Stimulated activated CD4-positive, alpha-beta T cell treated with anti-CD3 and anti-CD28 coated beads, Interleukin-12 subunit alpha, Interleukin-12 subunit beta, amount 100 ng/mL, for 24 hours (primary cell): ENCODE measurements at places on chromosomes 1 and 21.

DNA sequence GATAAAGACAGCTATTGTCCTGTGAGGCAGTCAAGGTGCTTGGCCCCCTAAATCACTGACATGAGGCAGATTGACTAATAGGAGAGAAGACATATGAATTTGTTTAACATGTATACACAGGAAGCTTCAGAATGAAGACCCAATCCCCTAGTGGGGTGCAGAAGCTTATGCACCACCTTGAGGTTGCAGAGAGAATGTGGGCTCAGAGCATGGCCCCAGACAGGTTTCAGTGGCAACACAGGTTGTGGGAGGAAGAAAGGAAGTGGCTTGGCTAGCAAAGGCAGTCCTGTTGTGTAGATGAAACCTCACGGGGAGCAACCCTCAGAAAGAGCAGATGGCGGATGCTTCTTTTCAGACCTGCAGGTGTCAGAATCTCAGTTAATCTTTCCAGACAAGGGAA is 37.0 kb upstream of the PARP1 start:
- no peak for DNase-seq

DNA sequence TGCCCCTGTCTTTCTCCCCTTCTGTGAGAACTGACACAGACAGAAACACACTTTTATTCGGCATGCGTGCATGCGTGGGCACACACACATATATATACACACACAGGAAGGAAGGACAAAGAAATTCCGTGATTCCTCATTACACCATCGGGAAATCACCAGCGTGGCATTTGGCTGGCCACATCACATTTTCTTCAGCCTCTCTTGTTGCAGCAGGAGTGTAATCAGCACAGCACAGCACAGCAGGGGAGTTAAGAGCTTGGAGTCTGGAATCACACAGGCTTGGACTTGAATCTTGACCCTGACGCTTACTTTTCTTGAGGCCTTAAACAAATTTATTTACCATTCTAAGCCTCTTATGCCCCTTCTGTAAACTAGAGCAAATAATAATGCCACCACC is 45.3 kb upstream of the EPHA8 start:
- DNase-seq: no peak

DNA sequence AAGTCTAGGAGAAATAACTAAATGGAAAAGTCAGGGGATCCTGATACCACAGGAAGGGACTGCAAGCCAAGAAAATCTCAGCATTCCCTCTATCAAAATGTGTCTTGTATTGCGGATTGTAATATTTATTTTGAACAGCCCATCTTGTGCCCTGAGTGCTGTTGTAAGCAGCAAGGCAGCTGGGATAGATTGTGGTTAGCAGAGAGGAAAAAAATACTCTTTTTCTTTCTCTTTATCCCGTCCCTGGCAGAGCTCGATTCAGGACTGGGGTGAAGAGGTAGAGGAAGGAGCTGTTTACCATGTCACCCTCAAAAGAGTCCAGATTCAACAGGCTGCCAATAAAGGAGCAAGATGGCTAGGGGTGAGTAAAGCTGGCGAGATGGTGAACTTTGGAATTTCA is 1.2 kb downstream of the RGL1 start:
- DNase-seq: no peak

GRCh38 chr1:237700181-237700580 is 190.5 kb downstream of the ZP4 start:
- no peak for DNase-seq

- no peak for DNase-seq
These were observed 61.5 kb upstream of the GJA5 start for GRCh38 chr1:147821883-147822282.

- DNase-seq: peak; percentile 60
These were observed 78.6 kb downstream of the HHAT start for GRCh38 chr1:210407207-210407886.

DNA sequence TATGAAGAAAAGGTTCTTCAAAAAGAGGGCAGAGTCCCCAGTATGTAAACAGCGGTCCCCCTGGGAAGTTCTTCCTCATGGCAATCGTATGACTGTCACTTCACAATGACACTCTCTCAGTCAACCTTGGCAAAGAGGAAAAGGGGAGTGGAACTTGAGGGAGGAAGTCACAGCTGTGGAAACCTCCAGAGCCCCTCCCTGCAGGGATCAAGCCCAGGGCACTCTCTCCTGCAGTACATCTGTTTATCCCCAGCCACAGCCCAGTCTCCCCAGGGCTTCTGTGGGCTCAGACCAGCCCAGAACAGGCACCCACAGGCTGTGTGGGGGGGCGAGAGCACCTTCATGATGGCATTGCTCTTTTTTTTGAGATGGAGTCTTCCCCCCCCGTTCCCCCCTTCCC is 2.0 kb downstream of the ATP13A2 start:
- no peak for DNase-seq

GRCh38 chr1:100308777-100309176 is 42.8 kb downstream of the RTCA start:
- DNase-seq: no peak

- DNase-seq: no peak
These were observed 58.4 kb downstream of the ASH1L start for GRCh38 chr1:155504207-155504606.

DNA sequence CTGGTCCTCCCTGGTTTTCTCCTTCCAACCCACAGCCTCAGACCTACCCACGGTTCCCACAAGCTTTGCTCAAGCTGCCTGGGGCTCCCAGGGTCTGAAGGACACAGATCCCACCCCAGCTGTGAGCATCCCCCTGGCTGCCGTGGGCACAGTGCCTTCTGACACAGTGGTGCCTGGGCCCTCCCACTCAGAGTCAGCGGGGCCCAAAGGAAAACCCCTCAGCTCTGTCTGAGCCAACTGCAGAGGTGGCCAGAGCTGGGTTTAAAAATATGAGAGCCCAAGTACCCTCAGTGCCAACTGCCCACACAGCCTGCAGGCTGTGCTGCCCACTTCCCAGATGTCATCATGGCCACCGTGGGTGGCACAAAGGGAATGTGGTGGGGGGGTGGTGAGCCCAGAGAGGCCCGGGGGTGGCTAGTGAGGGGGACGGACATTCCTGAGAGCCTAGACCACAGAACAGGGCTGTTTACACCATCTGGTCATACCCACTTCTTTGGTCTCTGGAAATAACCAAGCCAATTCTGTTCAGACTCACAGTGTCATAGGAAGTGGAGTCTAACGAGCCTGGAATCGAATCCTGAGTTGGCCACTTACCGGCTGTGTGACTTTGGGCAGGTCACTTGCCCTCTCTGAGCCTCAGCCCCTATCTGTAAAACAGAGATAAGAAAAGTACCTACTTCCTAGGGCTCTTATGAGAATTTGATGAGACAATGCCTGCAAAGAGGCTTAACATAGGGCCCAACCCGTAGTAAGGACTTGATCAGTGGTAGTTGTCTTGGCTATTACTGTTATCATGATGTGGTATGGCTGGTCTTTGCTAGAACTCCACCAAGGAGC is 85.5 kb downstream of the CAMK2N1 start:
- DNase-seq: no peak

DNA sequence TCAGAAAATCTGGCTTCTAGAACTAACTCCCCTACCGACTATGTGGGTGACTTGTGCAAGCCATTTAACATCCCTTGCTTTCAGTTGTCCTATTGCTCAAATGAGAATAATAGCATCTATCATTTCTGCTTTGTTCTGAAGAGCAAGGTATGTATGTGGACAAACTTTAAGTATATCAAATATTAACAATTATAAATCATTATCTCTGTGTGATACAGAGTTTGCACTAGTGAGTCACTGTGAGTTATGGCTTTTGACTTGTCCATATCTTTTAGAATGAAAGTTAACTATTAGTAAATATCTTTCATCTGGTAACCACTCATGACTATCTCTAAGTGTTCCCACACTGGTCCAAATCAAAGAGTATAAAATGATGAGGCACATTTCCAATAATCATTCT is 812.9 kb upstream of the ADGRL2 start:
- DNase-seq: no peak

DNA sequence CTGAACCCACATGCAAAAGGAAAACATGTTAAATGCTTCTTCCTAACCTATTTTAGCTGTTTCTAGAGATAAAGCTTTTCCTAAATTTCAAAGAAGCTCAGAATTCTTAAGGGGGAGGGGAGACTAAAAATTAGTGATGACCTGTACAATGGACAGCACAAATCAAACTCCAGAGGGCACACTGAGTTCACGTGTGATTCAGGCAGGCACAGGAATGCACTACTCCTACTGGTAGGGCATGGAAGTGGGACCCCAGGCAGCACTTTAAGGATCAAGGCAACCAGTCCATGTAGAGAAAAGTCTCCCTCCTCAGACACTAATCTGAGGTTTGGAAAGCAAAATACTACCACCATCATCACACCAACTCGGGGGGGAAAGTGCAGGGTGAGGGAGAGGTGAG is 31.3 kb upstream of the CLCA4 start:
- no peak for DNase-seq

GRCh38 chr21:42208801-42209490 is 10.0 kb upstream of the ABCG1 start:
- no peak for DNase-seq

- DNase-seq: no peak
These were observed 6.4 kb upstream of the KAZN start for GRCh38 chr1:14592004-14592631.

- no peak for DNase-seq
These were observed 10.9 kb downstream of the TMPRSS2 start for GRCh38 chr21:41497008-41497407.

GRCh38 chr1:25645637-25646400 is 29.2 kb downstream of the MAN1C1 start:
- DNase-seq: no peak

GRCh38 chr1:25184001-25184762 is 48.1 kb downstream of the SYF2 start:
- no peak for DNase-seq

- DNase-seq: no peak
These were observed 171.7 kb upstream of the FGGY start for GRCh38 chr1:59125154-59125553.

- no peak for DNase-seq
These were observed 143.5 kb downstream of the GRIK3 start for GRCh38 chr1:36890776-36891175.
